Adipose tissue (tissue), 3 donors: ENCODE measurements at places on chromosomes 7 and 10. TPM values are rescaled to one million over a fixed set of nuclear protein-coding genes. Genes with fewer than 3 reads are reported as not detected.

The FKBP9 gene
- 21.1 TPM for polyA plus RNA-seq

The FASTK gene
- polyA plus RNA-seq, result 104 TPM

The FAM25G gene
- not detected for polyA plus RNA-seq

The GRM8 gene
- polyA plus RNA-seq, result 0.07 TPM

The TRIL gene
- 2.2 TPM for polyA plus RNA-seq

The ACHE gene
- 0.73 TPM for polyA plus RNA-seq

The SPDYE16 gene
- polyA plus RNA-seq, result 0.10 TPM

The CTAGE6 gene
- not detected for polyA plus RNA-seq

The RARRES2 gene
- 353 TPM for polyA plus RNA-seq

The ZFAND2A gene
- polyA plus RNA-seq, result 36.9 TPM

The LRRC61 gene
- 12.1 TPM for polyA plus RNA-seq

The CDNF gene
- 2.9 TPM for polyA plus RNA-seq

The TDRD1 gene
- polyA plus RNA-seq, result 0.25 TPM

The HOXA4 gene
- 4.9 TPM for polyA plus RNA-seq

The NAT16 gene
- polyA plus RNA-seq, result not detected

The GJD4 gene
- polyA plus RNA-seq, result not detected

The ASB15 gene
- polyA plus RNA-seq, result 0.22 TPM

The PKD1L1 gene
- polyA plus RNA-seq, result 0.10 TPM

The VOPP1 gene
- 27.9 TPM for polyA plus RNA-seq

The RNF148 gene
- 0.22 TPM for polyA plus RNA-seq

The MRPL43 gene
- polyA plus RNA-seq, result 76.5 TPM

The AQP1 gene
- 125 TPM for polyA plus RNA-seq

The PNLIPRP2 gene
- polyA plus RNA-seq, result 0.91 TPM

The GRID1 gene
- polyA plus RNA-seq, result 1.6 TPM

The TSPAN13 gene
- 35.5 TPM for polyA plus RNA-seq

The DPYSL4 gene
- polyA plus RNA-seq, result 0.54 TPM
